H4 (cell line): ENCODE measurements at places on chromosomes 6 and 20. TPM values are rescaled to one million over a fixed set of nuclear protein-coding genes. Genes with fewer than 3 reads are reported as not detected.

GRCh38 chr6:166614171-166614583 is 12.9 kb downstream of the RPS6KA2 start:
- DNase-seq, result no peak

DNA sequence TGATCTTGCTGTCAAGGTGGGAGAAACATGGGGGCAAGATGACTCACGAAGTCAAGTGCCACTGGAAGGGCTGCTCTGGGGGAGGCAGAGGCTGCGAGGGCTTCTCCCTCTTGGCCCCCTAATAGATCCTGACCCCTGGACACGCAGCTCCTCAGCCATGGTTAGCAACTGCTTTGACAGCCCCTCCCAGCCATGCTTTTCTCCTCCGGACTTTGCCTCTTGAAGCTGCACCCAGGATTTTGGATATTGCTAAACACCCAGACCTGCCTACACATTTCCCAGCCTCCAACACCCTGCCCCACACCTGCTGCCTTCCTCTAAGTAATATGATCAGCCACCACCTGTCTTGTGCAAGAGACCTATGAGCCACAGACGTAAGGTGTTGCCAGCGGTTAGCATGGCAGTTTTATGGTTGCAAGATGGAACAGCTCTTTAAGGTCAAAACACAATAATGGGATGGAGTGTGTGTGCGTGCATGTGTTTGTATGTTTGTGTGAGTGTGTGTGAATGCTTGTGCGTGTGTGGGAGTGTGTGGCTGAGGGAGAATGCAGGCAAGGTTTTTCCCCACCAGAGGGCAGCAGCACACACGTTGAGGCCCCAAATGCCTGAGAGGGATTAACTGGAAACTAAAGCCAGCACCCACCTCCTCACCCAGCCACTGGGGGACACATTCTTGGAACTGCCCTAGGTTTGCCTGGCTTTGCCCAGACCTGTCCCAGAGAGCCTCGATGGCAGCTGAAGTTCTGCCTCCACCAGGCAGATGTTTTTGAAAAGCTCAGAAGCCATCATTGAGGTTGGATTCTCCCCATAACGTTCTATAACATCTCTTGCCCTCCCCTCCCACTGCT is 2.5 kb downstream of the IP6K3 start:
- peak; percentile 62 for DNase-seq

GRCh38 chr20:32779500-32780211 is 17.5 kb downstream of the DNMT3B start:
- DNase-seq, result no peak

GRCh38 chr20:34163307-34163706 is 51.3 kb upstream of the EIF2S2 start:
- DNase-seq, result no peak

DNA sequence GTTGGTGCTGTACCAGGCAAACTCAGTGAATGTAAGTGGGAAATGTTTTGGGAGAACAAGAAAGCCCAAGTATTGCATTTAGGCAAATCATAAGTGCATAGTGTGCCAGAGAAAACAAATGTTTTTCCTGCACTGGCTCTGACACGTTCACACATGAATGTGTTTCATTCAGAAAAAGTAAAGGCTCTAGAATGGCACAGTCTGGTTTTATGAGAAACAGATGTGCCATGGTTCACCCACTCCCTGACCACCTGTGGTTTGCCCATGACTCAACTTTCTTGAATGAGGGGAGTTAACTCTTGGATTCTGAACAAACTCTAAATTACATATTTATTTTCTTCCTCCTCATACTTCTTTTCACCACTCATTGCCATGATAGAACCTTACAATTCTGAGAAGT is 126.9 kb downstream of the KCNQ5 start:
- DNase-seq, result peak; percentile 83

GRCh38 chr20:37426978-37427377 is 81.0 kb downstream of the SRC start:
- no peak for DNase-seq

DNA sequence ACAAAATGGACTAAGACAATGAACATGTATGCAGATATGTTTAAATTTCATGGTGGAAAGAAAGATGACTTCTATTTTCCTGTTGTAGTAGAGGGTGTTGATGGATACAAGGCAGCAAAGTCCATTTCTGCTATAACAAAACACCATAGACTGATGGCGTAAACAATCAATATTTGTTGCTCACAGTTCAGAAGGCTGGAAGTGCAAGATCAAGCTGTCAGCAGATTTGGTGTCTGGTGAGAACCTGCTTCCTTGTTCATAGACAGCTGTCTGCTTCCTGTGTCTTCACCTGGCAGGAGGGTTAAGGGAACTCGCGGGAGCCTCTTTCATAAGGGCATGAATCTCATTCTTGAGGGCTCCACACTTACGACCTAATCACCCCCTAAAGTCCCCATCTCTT is 83.0 kb upstream of the ELOVL5 start:
- no peak for DNase-seq

Gene STK4
- total RNA-seq, result 12.8 and 14.3 TPM in 2 replicates

Gene FAM110A
- 2.3 and 6.7 TPM in 2 replicates for total RNA-seq
